Diencephalon (tissue), 1 donor: ENCODE measurements at places on chromosomes 16 and 17. TPM values are rescaled to one million over a fixed set of nuclear protein-coding genes. Genes with fewer than 3 reads are reported as not detected.

The KRTAP9-4 gene
- total RNA-seq: not detected

The MYLK3 gene
- 5.5 TPM for total RNA-seq

The SYCE1L gene
- 2.1 TPM for total RNA-seq

The TLCD3B gene
- total RNA-seq: 24.7 TPM

The KRT17 gene
- total RNA-seq: not detected

The CDH11 gene
- 215 TPM for total RNA-seq

The FOXL1 gene
- 1.2 TPM for total RNA-seq

The CYGB gene
- 8.3 TPM for total RNA-seq

The TOP3A gene
- total RNA-seq: 32.5 TPM

The PRKCB gene
- total RNA-seq: 70.6 TPM

The PRSS36 gene
- total RNA-seq: 2.8 TPM

The C17orf78 gene
- total RNA-seq: not detected
